Activated CD4-positive, CD25-positive, alpha-beta regulatory T cell treated with anti-CD3 and anti-CD28 coated beads, Interleukin-2, amount 50 U/mL, for 16 hours (primary cell): ENCODE measurements at places on chromosomes 1 and 21.

DNA sequence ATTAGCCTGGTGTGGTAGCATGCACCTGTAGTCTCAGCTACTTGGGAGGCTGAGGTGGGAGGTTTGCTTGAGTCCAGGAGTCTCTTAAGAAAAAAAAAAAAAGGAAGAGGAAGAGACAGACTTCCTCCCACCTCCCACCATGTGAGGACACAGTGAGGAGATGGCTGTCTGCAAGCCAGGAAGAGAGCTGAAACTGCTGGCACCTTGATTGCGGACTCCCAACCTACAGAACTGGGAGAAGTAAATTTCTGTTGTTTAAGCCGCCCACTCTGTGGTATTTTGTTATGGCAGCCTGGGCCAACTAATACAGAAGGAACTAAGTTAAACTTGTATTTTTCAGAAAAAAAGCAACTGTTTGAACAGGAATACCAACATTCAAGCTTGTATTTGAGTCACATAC, 21.7 kb downstream of the DOP1B start:
- DNase-seq, result no peak

DNA sequence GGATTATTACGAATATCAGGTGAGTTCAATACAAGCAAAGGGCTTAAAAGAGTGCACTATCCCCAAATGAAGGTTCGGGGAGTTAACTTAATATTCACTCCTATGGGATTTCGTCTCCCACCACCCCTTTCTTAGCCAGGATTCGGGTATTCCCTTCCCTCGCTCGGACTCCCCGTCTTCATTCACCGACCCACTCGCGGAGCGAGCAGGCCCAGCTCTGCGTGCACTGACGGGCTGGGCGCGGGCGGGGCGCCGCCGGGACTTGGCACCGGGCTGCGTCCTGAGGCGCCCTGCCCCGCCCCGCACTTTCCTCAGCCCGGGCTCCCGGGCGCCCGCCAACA, 7.7 kb upstream of the MPZL1 start:
- DNase-seq, result peak; percentile 39

DNA sequence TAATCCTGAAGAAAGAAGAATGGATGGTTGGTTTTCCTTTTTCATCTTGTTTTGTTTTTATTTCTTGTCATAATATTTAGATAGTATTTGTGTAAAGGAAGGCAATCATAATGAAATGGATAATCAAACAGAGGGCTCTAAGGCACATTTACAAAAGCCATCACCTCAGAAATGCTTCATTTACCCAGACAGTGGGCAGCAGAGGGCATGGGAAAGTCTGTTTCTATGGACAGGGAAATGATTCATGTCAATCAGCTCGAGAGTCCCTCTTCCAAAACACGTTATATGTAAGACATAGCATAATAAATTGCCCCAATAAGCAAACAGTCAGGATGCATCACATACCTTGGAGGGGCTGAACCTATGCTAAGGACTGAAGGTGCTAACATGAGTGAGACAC, 426.1 kb downstream of the PLPP3 start:
- no peak for DNase-seq

- no peak for DNase-seq
Observed at GRCh38 chr1:44609768-44610526, 64.3 kb downstream of the TMEM53 start.

- DNase-seq, result no peak
Observed at GRCh38 chr21:39504230-39504629, 52.5 kb downstream of the SH3BGR start.

- DNase-seq, result peak; percentile 7
Observed at GRCh38 chr1:172089768-172090510, 248.6 kb downstream of the DNM3 start.

DNA sequence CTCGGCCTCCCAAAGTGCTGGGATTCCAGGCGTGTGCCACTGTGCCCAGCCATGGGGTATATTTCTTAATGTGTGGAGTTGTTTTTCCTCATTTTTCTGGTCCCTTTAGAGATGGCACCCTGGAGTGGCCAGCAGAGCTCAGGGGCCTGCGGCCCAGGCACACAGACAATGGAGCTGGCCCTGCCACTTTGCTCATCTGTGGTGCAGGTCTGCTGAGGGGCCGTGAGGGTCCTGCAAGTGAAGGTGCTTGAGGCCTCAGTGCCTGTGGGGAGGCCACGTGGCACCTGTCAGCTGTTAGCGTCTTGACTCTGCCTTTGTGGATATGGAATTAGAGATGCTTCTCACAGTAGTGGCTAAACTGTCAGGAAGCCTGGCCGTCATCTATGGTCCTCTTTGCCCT, 7.5 kb downstream of the COL18A1 start:
- DNase-seq, result no peak

DNA sequence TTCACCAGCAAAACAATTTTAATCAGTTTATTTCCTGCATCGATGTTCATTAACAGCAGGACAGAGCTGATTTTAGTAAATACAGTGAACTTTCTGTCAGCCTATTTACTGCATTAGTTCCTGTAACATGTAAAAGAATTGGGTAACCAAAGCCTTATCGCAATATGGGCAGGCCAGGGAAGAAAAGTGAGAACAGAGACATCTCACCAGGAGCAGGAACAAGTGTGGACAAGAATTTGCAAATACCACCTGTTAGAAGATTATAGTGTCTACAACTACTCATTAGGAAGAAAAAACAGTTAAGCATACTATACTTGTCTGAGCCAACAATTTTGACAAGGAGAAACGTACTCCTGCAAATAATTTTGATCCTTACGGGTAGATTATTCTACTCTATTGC, 1293.9 kb downstream of the PLA2G4A start:
- no peak for DNase-seq

GRCh38 chr1:154856544-154856943, 13.5 kb downstream of the KCNN3 start:
- DNase-seq, result no peak

- DNase-seq, result no peak
Observed at GRCh38 chr1:23627069-23627735, 64.4 kb upstream of the RPL11 start.

- DNase-seq, result no peak
Observed at GRCh38 chr1:230079199-230080024, 12.4 kb downstream of the GALNT2 start.

GRCh38 chr1:44275991-44276405, 62.7 kb downstream of the DMAP1 start:
- no peak for DNase-seq

DNA sequence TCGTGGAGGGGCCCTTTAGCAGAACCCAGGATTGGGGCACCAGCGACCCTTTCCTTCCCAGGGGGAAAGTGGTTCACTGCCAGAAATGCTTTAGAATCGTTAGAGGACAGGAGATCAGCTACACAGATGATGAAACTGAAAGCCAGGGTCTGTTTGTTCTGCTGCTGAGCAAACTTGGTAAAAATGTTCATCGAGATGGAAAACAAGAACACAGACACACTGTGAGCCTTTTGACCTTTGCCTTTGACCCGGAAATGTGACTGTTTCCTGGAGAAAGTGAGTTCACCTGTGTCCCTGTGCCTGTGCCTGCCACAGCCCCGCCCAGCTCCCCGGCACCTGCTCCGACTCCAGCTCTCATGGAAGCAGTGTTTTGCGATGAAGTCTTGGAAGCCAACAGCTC, 234.3 kb downstream of the CAMTA1 start:
- no peak for DNase-seq

- no peak for DNase-seq
Observed at GRCh38 chr1:248404024-248404423, 1.2 kb downstream of the OR2T1 start.

DNA sequence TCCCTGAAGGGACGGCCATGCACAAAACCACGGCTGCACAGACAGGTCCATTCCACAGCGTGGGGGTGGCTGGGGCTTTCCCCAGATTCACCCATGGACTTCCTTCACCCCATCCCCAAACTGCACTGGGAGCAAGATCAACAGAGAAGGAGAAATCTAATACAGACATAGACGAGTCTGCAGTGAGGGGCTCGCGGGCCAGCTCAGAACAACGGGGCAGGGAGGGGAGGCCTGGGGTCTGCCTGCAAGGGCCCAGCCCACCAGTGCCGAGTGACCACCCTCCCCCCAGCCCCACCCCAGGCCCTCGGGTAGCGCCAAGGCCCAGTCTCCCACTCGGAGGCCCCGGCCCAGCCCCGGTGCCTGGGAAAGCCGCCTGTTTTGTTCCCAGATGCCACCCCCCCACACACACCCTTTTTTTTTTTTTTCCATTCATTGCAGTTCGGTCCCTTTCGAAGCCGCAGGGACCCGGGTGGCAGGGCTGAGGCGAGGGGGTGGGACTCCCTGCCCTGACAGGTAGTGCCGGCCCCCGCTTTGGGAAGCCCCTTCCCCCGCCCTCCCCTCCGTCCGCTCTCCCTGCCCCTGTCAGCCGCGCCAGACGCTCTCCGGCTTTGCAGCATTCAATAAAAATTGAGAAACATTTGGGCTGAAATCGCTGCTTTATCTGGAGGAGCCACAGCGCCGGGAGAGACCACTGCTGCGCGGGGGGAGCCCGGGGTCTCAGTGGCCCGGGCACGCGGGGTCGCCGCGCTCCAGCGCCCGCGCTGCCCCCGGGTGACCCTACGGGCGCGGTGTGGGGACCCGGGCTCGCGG, 543 bp upstream of the EPHB2 start:
- no peak for DNase-seq

DNA sequence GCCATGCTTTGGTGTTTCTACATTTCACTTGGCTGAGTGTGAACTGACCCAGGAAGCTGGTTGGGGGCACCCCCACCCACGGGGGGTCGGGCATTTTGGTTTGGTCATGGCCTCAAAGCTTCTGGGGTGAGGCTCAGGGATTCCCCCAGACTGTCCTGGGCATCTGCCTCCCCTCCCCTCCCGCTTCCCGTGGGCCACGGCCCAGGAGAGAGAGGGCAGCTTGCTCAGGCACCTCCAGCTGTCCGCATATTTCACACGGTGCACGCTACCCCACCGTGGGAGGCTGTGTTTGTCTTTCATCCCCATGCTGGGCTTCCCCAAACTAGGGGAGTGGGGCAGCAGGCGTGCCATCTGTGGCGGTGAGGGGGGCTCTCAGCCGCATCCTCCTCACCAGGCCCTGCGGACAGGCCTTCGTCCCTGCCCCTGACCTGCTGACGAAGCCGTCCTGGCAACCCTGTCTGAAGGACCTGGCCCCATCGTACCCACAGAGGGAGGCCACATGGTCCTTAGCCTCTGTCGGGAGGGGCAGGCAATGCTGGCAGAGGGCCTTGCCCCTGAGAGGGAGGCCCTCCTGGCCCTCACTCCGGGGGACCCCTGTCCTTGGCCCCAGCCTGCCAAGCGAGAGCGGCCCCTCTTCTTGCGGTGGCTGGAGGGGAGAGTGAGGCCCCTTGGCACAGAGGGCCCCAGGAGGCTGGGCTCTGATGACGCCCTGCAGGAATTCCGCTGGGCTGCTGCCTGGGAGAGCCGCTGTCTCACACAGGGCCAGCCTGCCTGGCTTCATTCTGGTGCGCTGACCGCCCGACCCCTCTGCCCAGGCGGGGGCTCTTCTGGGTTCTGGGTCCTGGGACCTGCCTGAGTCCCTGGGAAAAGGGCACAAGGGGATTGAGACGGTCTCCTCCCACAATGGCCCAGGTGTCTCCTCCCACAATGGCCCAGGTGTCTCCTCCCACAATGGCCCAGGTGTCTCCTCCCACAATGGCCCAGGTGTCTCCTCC, 22.1 kb downstream of the TP73 start:
- no peak for DNase-seq

DNA sequence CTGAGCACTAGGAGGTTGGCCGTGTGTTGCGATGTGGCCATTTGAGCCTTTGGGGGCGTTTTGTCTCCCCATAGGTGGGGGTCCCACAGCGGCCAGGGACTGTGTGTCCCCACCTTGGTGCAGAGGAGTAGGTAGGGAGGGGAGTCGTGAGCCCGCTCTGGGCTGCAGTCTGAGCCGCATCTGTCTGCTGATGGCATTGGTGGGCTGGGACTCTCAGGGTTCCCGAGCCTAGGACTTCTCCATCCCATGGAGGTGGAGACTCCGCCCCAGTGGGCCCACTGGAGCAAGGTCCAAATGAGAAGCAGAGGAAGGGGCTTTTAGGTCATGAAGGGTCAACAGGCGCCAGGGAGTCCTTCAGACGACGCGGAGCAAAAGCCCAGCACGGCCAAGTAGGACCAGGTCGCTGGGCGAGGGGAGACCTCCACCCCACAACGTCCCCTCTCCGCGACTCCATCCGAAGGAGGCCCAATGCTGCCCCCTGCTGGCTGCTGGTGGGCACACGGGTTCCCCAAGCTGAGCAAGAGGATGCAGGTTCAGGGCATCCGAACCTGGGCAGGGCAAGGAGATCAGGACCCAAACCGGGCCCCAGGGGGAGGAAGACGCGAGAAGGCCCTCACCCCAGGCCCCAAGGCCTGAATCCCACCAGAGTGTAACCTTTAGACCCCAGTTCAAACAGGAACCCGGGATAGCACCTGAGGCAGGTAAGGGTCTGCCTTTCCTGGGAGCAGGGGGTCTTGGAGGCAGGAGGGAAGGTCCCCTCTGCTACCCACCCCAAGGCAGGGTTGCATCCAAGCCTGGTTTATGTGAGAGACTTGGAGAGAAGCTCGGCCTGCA, 14.9 kb downstream of the TTC34 start:
- DNase-seq, result peak; percentile 40

GRCh38 chr1:213136190-213136917, 85.3 kb downstream of the RPS6KC1 start:
- no peak for DNase-seq

DNA sequence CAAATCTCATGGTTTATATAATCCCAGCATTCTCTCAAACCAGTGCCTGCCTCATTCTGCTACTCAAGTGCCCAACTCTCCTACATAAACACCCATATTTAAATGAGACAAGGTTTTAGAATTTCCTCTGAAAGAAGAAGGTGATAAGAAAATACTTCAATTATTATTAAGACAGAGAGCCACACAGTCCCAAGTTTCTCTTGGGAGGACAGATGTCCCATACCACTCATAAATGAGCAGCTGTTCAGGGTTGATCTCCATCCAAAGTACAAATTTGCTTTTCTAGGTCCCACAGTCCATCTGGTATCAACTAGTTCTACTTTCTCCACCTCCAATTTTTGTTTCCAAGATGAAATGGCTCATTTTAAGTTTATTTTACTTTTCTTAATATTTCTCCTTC, 11.3 kb downstream of the DCAF8 start:
- no peak for DNase-seq

GRCh38 chr1:197137322-197137721, 9.1 kb downstream of the ASPM start:
- DNase-seq, result no peak

- DNase-seq, result no peak
Observed at GRCh38 chr21:17613242-17613676, 558 bp upstream of the BTG3 start.

DNA sequence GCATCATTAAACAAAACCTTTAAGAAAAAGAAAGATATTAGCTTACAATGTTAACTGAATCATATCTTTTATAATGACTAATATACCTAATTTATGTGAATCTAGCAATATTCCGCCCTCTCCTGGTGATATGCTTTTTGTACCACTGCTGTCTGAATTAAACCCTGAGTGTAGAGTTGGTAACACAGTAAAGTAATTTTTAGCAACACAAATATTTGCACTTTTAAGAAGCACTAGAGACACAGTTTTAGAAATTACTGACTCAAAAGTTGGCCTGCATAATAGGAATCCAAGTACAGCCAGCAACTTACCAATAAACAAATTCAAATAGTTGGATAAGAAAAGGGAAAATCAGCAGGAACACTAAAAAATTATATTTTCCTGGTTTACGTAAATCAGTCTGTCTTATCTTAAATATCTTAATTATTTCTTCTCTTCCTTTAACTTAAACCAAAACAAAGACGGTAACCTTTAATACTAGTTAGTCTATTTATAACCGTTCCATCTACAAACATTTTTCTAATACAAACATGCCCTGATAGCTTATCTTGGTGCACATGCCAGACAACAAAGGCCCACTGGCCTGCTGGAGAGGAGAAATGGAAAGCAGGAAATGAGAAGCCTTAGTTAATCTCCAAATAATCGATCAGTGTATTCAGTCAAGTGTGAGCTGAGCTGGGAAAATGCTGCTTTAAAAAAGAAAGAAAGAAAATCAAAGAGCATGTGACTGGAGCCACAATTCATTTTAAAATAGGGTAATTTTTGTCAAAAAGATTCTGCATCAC, 246.0 kb downstream of the RERE start:
- DNase-seq, result no peak
